Right renal cortex interstitium (tissue), 3 donors: ENCODE measurements at places on chromosomes 6 and 20. TPM values are rescaled to one million over a fixed set of nuclear protein-coding genes. Genes with fewer than 3 reads are reported as not detected.

Gene LHFPL5
- polyA plus RNA-seq, result not detected

DNA sequence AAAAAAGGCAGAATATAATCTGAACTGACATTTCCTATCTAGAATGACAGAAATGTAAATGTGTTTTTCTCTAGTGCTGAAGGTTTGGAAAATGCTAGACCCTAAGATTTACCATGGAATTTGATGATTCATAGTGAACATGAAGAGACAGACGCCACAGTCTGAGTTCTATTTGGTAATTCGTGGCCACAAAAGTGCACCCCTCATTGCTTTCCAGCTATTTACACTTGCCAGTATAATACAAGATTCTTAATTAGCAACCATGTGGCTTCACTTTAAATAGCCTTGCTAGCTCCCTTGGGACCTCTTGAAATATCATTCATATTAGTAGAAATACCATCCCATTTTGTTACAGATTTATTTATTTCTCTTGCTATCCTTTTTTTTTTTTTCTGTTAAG lies 636.8 kb downstream of the PRKN start:
- no peak for DNase-seq

Gene FNDC1
- 6.0 TPM for polyA plus RNA-seq

Gene HCRTR2
- polyA plus RNA-seq, result 0.41 TPM

DNA sequence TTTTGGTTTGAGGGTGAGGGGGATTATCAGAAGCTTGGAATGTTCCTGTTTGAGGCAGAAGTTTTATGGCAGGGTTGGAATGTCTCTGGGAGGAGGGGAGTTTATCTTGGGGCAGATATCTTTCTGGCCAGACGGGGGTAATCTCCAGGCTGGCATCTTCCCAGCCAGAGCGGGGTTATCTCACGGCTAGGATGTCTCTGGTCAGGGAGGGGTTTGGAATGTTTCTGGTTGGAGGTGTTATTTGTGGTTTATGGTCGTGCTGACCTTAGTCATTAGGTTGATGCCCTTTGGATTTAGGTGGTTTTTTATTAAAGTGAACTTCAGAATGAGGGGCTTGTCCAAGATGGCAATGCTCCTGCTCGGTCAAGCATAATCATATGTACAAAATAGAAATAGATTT lies 14.8 kb downstream of the PGK2 start:
- no peak for DNase-seq

GRCh38 chr6:43171707-43172103 lies 636 bp downstream of the SRF start:
- no peak for DNase-seq

DNA sequence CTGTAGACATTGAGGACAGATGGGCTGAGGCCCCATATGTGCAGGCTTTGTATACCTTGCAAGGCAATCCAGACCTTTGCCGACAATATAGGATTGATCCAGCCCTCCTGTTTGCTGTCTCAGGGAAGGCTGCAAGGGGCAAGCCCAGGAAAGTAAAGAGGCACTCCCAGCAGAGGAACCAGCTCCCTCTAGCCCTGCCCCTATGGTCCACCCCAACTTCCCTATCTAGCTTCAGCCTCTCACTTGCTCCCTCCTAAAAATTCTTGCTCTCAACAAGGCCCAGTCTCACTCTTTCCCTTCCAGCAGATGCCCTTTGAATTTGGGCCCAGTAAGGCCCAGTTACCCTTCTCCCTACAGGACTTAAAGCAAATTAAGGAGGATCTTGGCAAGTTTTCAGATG lies 92.6 kb downstream of the JARID2 start:
- no peak for DNase-seq

- no peak for DNase-seq
Measured at GRCh38 chr6:158758451-158758860, 60.7 kb downstream of the EZR start.

Gene PBOV1
- polyA plus RNA-seq, result 0.10 TPM

Gene BMP5
- 2.7 TPM for polyA plus RNA-seq

DNA sequence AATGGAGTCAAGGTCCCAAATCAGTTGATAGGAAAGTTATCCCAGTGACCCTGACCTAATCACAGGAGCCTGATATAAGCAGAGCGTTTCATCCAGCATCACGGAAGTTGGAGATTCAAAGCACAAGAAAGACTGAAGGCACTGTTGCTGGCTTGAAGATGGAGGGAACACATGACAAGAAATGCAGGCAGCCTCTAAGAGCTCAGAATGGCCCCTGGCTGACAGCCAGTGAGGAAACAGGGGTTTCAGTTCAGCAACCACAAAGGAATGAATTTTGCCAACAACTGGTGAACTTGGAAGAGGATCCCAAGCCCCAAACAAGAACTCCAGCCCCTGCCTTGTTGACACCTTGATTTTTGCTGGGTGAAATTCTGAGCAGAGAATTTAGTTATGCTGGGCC lies 778.5 kb downstream of the MAFB start:
- no peak for DNase-seq

GRCh38 chr20:46021361-46022359 lies 7.4 kb upstream of the SLC12A5 start:
- DNase-seq, result no peak

DNA sequence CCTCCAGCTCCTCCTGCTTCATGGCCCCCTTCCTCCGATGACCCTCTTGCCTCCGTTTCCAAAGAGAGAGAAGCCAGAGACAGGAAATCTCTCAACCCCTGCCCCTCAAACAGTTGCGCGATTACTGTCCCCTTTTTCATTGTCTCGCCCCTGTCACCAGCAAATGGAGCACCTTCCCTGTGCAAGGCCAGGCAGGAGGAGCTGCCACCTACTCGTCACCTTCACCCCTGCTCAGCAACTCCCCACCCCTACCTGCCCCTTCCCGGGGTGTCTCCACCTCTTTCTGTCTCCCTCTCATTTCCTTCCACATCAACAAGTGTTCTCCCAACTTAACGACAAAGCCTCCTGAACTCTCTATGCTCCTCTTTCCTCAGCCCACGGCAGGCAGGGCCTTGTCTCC lies 13.7 kb downstream of the PNLDC1 start:
- no peak for DNase-seq

GRCh38 chr6:47075741-47076421 lies 33.7 kb upstream of the ADGRF1 start:
- no peak for DNase-seq

DNA sequence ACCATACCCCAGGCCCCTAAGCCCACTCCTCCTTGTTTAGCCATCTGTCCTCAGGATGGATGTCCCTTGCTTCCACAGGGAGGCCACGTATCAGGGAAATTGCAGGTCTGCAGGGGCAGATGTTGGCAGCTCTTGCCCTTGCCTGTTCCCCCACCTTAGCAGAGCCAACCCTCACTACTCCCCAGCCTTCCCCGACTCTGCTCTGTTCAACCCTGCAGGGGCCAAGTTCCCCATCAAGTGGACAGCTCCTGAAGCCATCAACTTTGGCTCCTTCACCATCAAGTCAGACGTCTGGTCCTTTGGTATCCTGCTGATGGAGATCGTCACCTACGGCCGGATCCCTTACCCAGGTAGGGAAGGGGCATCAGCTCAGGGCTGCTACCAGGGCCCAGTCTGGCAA lies 10.7 kb upstream of the TM9SF4 start:
- DNase-seq, result no peak

- no peak for DNase-seq
Measured at GRCh38 chr20:43842126-43843020, 72.3 kb upstream of the TOX2 start.

- no peak for DNase-seq
Measured at GRCh38 chr6:1851681-1852456, 242.2 kb downstream of the FOXC1 start.

Gene DSN1
- 18.5 TPM for polyA plus RNA-seq

GRCh38 chr6:125867483-125867942 lies 76.8 kb downstream of the NCOA7 start:
- no peak for DNase-seq

- no peak for DNase-seq
Measured at GRCh38 chr20:41139227-41140093, 2.1 kb downstream of the PLCG1 start.

Gene PTK7
- polyA plus RNA-seq, result 227 TPM

Gene PPP1R16B
- polyA plus RNA-seq, result 7.5 TPM

Gene TCF19
- polyA plus RNA-seq, result 16.5 TPM

DNA sequence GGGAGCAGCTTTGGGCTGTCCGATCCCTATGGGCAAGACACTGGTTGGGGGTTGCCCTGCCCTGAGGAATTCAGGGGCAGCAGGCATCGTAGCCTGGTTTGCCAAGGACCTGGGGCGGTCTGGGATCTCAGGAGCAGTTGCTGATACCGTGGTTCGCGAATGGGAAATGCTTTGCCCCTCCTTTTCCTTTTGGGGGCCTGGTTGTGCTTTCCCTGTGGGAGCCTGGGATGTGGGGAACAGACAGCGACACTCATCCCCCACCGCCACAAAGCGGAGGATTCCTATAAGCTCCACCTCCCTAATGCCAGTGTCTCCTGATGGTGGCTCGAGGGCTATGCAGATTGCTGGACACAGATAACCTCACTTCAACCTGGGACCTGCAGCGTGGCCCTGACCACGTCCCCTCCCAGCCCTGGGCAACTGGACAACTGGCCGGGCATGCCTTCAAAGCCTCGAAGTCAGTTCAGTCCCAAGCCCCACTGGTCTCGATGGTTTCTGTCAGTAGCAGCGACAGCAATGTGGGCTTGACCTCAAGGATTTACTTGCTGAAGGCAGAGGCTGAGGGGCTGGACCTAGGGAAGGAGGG lies 3.3 kb downstream of the CEBPB start:
- no peak for DNase-seq

- DNase-seq, result no peak
Measured at GRCh38 chr20:46121184-46121930, 3.2 kb downstream of the CD40 start.

DNA sequence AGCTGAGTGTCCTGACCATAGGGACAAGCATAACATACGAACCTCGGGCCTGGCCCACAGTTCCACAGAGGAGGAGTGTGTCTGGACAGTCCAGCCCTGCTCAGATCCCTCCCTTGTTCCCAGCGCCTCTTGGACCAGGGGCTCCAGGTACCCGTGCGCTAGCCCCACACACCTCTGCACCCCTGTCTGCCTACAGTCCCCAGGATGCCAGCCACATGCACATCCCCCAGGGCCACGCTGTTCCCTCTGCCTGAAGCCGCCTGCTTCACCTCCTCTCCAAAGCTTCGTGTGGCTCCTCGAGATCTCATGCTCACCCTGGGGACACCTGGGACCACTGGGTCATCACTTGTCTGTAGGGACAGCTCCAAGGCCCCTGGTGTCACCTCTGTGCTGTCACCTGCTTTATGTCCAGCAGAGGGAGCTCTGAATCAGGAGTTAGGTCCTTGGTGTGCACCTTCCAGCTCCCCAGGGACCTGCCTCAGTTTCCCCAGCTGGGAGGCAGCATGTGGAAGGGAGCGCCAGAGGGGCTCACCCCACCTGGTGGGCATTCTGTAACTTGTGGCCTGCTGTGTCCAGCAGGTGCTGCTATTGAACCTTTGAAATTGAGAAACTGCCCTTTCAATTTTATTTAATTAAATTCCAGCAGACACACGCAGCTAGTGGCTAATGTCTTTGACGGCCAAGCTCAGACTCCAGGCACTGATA lies 7.3 kb upstream of the YTHDF1 start:
- DNase-seq, result no peak

Gene PRDM13
- polyA plus RNA-seq, result not detected

- DNase-seq, result no peak
Measured at GRCh38 chr6:16523606-16524379, 237.5 kb downstream of the ATXN1 start.

DNA sequence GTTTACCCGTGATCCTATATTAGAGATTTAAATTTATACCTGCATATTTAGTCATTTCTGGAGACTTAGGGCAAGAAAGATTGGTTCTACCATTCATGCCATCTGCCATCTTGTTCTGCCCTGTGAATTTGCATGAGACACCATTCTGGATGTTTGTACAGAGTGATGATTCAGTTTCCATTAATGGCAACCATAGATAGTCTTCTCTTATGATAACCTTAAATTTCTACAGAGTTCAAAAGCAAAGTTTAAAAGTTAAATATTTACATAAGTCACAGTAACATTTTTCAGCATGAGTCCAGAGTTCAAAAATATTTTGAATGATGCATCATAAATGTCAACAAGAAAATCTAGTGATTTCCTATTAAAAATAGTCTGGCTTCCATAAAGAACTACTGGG lies 23.2 kb downstream of the PLCB1 start:
- DNase-seq, result no peak

- no peak for DNase-seq
Measured at GRCh38 chr6:11766043-11766442, 12.6 kb downstream of the ADTRP start.

Gene GRIK2
- polyA plus RNA-seq, result 13.7 TPM

GRCh38 chr6:159126590-159126989 lies 42.6 kb upstream of the FNDC1 start:
- no peak for DNase-seq

DNA sequence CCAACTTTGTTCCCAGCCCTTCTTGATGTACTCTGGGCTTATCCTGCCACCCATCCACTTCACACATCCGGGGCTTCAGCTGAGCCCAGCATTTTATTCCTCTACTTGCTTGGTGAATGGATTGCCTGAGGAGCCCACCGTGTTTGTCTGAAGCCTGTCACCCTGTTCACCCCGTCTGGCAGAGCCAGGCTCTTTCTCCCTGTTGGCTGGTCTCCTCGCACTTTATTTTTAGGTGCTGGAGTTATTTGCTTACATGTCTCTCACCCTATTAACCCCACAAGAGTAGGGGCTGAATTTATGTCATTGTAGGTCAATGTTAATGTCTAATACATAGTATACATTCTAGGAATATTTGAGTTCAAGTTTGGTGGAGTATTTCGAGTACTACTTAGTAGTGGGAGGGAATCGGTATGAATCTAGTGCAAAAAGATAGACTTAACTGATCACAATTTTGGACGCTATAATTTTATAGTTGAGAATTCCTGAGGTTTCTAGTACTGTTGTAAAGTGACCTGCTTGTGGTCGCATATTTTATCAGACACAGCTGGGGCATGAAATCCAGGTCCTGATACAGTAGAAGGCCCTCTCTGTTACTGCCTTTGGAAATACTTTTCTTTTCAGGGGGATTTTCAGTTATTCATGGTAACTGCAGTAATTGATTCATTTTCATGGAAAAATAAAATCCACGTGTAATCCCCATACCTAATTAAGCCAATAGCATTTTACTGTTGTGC lies 10.8 kb downstream of the JARID2 start:
- no peak for DNase-seq

DNA sequence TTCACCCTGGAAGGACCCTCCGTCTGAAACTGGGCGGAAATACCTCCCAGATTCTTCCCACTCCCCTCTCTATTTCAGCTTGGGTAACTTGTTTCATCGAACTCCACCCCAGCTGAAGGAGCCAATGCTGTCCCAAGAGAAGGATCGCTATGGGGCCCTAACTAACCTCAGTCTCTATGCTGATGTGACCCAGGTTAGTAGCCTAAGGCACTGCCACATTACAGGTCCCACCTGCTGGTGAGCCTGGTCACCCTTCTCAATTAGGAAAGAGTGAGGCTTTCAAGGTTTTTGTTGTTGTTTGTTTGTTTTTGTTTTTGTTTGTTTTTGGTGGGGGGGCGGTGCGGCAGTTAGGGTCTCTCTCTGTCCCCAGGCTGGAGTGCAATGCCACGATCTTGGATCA lies 168.4 kb downstream of the OR2B2 start:
- no peak for DNase-seq

GRCh38 chr20:38806855-38807655 lies 1.6 kb downstream of the PPP1R16B start:
- no peak for DNase-seq

GRCh38 chr20:40844332-40844731 lies 155.3 kb upstream of the MAFB start:
- DNase-seq, result no peak
